ENCODE measurements at places on chromosomes 13 and 19.

DNA sequence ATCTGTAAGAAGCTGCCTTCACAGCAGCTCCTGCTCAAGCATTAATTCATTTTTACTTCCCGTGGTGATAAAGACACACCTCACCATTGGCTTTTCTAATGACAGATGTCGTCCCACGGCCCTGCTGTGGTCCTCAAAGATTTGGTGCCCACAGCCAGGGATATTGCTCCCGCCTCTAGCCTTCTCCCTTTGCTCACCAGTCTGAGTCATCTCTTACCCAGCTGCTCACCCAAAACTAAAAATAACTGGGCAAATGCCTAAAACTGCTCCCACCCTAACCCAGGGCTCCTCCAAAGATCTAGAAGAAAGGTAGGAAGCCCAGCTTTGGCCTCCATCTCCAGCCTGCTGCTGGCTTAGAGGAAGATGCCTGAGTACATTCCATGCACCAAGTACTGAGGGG, 371.1 kb upstream of the ZNF507 start:
- DNase-seq: no peak

GRCh38 chr13:39350461-39350881, 252.5 kb downstream of the LHFPL6 start:
- DNase-seq: no peak

- DNase-seq: no peak
These were observed 29.1 kb upstream of the IGFL4 start for GRCh38 chr19:46069806-46070341.

DNA sequence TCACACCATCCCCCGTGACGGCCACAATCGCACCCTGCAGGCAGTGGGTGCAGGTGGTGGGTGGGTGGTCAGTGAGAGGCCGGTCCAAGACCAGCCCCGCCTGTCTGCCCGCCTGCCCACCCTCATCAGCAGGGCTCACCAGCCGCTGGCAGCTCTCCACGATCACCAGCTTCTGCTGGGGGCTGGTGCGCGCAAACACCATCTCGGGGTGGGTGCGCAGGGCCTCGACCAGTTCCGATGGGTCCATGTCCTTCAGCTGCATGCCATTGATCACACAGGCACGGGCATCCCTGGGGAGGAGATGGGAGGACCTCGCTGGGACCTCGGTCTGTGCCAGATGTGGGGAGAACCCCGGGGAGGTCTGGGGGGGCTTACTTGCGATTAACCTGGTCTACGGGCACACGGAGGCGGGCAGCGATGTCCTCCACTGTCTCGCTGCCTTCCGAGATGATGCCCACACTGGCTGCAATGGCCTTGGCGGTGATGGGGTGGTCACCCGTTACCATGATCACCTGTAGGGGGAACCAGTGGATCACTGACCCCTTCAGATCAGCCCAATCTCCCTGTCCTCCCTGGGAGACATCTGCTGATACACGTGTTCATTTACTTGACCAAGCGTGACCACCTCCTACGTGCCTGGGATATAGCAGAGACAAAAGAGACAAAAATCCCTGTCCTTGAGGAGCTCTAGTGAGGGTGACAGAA, 8.0 kb downstream of the ATP4A start:
- DNase-seq: peak; percentile 75

DNA sequence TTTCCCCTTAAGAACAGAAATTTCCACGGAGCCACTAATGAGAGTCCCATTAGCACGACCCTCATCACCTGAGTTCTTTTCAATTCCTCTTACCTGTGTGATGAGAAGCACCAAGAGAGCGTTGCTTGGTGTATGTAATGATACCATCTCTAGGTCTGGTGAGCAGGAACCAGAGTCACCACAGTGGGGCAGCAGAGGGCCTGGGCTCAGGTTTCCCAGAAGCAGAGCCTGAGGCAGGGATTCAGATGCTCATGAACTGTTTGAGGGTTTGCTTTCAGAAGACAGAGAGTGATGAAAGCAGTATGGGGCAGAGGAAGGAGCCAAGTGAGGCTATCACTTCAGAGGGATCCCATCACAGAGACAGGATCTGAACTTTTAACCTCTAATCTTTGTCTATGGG, 3.1 kb upstream of the PTPRH start:
- peak; percentile 36 for DNase-seq

- DNase-seq: no peak
These were observed 703 bp upstream of the FBL start for GRCh38 chr19:39846678-39847486.

GRCh38 chr13:111927181-111927540, 139.8 kb upstream of the SOX1 start:
- no peak for DNase-seq

GRCh38 chr19:31140717-31141116, 208.5 kb downstream of the TSHZ3 start:
- DNase-seq: no peak

DNA sequence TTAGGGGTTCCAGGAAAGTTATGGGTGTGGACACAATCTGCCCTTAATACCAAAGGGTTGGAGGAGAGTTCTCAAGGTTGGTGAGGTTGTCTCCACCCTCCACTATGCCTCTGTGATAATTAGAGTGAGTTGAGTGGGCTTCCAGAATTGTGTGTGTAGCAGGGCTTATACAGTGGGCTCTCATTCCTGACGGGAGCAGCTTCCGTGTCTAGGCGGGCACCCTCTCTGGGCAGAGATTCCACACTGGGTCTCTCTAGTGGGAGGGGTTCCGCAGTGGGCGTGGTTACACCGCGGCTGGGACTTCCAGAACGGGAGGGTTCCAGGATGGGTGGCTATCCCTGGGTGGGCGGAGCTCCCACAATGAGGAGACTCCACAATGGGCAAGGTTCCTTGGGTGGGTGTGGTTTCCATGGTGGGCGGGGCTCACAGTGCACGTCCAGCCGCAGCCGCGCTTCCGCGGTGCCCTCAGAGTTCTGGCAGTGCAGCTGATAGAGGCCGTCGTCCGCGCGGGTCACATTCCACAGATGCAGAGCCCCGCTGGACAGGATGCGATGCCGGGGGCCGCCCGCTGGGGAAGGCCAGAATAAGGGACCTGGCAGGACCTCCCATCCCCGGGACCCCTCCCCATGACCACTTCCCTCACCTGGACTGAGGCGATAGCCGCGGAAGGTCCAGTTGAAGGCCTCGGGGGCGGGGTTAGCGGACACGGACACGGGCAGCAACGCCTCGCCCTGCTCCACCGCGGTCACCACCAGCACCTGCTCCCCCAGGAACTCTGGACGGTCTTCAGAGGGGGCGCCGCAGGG, 8.4 kb downstream of the NPHS1 start:
- no peak for DNase-seq

DNA sequence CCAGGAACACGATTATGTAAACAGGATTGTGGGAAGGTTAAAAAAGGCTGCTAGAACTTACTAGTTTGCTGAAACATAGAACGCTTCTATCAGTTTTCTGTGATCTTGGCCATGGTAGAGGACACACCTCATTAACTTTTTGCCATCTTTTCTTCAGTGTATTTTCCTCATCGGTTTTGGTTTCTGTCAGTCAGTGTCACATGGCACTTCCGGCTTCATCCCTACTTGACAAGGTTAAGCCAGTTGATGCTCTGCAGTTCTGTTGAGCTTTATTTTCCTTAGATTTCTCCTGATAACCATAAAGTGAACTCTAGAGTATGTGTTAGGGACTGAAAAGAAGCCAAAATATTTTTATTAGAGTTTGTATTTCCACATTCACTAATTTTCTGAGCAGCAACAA, 147.5 kb downstream of the NDFIP2 start:
- no peak for DNase-seq

DNA sequence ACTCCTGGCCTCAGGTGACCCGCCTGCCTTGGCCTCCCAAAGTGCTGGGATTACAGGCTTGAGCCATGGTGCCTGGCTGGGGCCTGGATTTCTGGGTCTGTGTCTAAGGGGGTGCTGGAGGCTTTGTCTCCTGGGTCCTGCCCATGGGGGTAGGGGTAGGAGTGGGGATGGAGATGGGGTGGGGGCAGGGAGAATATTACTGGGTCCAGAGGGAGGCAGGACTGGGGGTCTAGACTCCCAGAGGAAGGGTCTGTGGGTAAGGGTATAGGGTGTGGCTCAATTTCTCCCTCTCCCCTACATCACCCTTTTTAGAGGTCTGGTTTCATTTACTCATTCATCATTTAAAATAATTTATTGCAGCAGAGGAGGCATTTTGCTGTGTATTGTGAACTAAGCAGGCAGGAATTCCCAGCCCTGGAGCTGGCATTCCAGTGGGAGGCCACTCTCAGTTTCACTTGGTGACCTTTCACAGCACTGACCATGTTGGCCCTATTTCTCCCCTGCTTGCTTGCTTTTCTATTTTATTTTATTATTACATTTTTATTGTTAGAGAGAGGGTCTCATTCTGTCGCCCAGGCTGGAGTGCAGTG, 810 bp upstream of the NFKBID start:
- no peak for DNase-seq

DNA sequence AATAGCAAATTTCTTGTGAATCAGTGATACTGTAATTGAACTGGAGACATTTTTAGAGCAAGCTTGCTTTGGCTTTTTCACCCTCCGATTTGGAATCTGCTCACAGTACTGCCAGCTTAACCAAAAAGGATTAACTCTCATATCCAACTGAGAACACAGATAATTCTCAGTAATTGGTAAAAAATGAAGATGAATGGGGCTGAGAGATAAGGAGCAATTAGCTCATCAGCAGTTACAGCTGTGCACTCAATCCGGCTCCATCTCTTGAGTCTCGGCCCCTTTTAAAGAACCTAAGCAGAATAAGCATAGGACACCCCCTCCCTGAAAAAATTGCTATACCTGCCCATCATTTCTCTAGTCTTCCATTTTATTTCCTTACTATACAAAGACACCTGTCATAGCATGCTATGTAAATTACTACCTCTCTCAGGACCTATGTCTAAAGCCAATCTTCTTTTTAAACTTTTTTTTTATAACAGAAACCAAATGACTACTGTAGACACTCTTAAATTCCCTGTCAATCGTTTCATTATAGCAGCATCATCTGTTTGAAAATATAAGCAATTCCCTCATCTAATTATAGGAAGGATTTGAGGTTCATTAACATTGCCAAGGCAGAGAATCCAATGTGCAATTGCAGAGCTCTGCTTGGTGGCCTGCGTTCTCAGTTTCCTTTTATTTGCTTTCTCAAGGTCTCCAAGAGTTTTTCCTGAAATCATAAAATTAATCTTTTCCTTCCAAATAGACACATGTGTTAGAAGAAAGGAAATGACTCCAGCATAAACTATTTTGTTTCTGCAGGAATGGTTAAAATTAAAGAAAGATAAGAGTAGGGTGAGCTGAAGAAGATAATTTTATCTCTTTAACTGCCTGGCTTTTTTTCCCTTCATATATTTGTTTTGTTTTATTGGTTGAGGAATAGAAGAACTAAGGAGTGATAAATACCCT, 242.1 kb downstream of the DACH1 start:
- DNase-seq: no peak

DNA sequence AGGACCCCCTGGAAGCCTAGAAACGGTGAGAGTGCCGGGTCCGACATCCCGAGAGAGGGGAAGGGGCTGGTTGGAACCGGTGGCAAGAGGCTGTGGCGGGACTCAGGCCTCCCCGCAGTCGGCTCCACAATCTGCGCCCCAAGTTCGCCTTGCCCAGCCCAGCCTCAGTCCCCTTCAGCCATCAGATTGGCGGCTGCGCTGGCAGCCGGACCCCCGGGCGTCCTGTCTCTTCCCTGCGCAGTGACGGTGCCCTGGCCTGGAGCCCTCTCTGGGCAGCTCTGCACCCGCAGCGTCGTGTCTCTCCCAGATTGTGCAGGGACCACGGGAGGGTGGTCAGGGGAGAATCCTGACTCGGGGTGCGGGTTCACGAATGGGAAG, 315 bp downstream of the ZNF492 start:
- DNase-seq: no peak

DNA sequence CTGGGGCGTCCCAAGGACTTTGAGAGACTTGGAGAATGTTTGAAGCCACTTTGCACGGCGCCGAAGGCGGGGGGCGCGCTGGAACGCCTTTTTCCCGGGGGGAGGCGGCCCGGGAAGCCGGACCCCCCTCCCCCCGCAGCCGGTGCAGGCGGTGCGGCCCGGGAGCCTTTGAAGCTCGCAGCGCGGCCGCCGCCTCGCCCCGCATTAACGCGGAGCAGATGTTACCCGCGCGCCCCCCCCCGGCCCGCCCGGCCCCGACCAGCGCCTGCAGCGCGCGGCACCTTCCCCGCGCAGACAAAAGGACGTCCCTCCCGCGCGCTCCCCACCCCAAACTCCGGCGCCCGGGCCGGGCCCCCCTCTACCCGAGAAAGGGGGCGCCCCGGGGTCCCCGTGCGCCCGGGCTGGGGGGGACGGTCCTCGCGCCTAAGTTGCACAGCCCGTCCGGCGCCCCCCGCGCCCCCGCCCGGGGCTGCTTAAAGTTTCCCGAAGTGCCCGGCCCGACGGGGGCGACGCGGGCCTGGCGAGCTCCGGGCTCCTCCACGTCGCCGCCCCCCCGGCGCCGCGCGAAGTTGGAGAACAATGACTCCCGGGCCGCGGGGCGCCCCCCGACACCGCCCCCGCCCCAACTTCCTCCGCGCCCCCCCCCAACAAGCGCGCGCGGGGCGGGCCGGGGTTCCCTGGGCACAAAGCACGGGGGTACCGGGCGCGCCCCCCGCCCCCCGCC, 685 bp downstream of the TCF3 start:
- no peak for DNase-seq

GRCh38 chr13:95624020-95624419, 20.5 kb downstream of the DZIP1 start:
- DNase-seq: peak; percentile 42

DNA sequence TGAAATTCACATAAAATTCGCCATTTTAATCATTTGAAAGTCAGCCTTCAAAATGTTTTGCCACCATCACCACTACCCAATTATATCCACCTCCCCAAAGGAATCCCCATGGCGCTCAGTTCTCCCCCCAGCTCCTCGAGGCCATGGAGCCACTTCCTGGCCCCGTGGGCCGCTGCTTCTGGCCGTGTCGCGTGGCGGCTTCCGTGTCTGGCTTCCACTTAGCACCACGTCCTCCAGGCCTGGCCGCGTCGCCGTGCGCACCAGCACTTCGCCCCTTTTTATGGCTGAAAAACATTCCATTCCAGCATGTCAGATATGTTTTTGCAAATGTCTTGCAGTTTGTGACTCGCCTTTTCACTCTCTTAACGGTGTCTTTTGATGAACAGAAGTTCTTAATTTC, 46.7 kb upstream of the DCUN1D2 start:
- no peak for DNase-seq

DNA sequence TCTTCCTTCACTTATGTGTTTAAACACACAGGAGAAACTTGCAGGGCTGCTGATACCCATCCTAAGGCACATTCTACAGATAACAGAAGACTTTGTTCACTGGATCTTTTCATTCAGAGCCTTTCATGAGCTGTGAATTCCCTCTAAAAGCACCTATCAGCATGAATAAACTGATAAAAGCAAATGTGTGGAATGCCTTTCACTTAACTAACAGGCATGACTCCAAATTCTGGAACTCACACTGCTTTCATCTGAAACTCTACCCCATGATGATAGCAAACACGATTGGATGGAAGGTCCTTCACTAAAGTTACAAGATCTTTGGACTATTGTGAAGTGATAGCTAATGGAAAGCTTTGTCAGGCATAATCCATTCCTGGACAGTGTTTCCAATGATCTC, 457.3 kb downstream of the EFNB2 start:
- DNase-seq: no peak

GRCh38 chr13:20424949-20425348, 100.7 kb downstream of the CRYL1 start:
- DNase-seq: no peak

GRCh38 chr19:6735181-6735911, 2.0 kb downstream of the GPR108 start:
- DNase-seq: peak; percentile 25

GRCh38 chr19:6532244-6532999, 1.6 kb downstream of the TNFSF9 start:
- DNase-seq: no peak

GRCh38 chr19:17209126-17210036, 5.8 kb upstream of the USE1 start:
- DNase-seq: peak; percentile 13

GRCh38 chr13:112113348-112113747, 46.4 kb downstream of the SOX1 start:
- no peak for DNase-seq
